ENCODE measurements at places on chromosomes 3 and 15.

DNA sequence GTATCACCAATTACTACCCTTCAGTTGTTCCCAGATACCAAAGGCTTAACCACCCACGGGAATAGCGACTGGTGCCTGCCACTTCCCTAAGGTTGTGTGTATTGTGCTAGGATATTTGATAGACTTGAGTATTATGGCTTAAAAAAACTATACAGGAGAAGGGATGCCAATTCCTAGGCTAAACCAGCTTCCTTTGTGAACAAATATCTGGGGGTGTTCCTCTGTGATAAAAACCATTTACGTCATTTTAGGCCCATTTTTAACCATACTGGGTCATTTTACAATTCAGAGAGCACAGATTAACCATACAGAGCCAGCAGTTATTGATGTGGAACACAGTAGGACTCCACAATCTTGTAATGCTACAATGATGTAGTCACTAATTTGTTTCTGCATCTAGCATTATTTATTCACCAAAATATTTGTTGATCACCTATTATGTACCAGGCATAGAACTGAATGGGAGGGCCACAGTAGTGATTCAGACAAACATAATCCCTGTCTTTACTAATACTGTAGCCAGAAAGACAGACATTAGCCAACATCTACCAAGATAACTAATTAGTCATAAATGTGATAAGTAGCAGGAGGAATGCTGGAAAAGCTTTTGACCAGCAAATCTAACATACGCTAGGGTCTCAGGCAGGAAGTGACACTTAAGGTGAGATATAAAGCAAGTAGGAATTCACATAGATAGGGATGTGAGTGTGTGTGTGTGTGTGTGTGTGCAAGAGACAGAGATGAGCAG lies 184.8 kb downstream of the MECOM start:
- DNase-seq = no peak

DNA sequence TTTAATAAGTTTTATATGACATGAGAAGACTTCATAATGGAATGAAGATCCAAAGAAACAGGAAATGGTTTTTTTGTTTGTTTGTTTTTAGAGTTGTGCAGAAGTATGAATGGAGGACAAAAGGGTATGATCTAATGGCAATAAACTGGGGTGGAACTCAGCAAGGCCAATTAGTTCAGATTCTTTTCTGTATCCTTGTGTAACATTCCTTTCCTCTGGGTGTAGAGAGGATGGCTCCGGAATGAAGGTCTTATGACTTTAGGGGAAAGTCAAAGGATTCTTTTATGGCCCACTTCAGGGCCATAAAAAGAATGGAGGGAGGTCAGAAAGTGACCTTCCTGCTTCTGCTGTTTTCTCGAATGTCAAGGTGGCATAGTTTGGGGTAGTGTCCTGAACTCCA lies 152.6 kb downstream of the DPH6 start:
- no peak for DNase-seq

DNA sequence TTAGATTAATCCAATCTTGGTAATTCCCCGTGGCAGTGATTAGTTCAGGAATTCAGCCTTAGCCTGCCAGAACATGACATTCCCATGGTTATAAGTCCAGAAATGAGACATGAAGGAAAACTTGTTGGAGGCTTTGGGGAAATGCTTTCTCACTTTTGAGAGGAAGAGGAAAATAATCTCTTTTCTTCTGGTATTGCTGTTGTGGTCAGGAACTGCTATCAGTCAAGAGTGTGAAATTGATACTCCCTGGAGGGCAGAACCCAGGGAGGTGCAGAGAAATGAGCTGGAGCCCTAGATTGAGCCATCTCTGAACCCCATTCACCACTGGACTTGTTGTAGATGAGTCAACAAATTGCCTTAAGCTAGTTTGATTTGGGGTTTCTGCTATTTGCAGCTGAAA lies 38.6 kb upstream of the APH1B start:
- DNase-seq = no peak

DNA sequence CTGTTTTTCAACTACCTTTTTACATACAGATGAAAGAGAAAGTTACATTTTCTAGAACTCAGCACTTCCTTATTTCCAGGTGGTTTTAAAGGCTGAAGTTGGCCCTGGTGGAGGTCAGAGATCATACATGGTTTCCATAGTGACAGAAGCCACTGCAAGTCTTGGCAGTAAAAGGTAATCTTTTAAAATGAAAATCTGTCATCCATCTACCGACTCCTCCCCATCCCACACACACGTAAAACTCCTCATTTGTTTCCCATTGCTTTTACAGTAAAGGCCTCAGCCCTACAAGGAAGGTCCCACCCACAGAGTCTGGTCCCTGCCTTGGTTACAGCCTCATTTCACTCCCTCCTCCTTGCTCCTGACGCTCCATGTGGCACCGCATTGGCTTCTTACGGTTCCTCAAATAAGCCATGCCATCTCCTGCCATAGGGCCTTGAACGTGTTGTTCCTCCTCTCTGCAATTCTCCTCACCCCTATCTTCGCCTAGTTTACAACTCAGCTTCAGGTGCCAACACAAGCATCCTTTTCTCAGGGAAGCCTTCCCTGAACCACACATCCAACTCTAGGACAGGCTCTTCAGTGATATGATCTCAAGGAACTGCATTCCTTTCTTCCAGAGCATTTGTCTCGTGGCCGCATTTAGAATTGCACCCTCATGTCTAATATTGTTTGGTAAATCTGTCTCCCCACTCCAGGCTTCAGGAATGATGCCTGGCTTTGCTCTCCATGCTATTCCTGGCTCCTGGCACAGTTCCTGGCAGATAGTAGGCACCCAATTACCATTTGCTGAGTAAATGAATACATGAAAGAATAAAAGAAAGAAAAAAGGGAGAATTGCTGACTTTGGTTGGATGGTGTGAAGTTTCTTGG lies 2.6 kb downstream of the CYP19A1 start:
- DNase-seq = no peak

DNA sequence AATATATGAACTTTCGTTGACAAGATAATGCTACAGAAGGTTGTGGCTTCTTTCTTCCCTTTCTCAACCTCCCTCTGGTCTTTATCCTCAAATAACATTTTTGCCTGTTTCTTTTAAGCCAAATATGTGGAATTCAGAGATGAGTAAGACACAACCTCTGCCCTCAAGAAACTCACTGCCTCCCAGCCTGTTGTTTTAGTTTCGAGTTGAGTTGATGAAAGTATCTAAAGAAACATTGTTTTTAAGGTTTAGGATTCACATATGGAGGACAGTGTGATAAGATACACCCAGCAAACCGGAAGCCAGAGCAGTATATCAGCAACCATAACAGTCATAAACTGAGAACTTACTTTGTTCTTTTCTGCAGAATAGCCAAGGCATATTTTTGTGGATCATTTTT lies 218.6 kb downstream of the THSD4 start:
- DNase-seq = no peak

DNA sequence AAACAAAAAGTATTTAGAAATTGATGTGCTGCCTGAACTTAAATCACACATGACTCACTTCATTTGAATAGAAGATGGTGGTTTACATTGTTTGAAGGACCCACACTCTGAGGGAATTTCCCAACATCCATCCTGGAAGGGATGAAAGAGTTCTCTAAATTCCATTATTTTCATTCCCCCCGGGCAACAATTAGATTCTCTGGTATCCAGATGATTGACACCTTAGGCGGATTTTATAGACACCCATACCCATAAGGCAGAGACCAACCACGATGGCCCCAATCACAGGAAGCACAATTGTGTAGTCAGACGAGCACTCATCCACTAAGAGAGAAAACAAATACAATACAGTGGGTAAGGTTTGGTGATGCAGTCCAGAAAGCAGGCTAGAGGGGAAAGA lies 24.6 kb upstream of the MCCC1 start:
- DNase-seq = no peak

GRCh38 chr3:128523591-128523990 lies 30.6 kb upstream of the GATA2 start:
- no peak for DNase-seq

DNA sequence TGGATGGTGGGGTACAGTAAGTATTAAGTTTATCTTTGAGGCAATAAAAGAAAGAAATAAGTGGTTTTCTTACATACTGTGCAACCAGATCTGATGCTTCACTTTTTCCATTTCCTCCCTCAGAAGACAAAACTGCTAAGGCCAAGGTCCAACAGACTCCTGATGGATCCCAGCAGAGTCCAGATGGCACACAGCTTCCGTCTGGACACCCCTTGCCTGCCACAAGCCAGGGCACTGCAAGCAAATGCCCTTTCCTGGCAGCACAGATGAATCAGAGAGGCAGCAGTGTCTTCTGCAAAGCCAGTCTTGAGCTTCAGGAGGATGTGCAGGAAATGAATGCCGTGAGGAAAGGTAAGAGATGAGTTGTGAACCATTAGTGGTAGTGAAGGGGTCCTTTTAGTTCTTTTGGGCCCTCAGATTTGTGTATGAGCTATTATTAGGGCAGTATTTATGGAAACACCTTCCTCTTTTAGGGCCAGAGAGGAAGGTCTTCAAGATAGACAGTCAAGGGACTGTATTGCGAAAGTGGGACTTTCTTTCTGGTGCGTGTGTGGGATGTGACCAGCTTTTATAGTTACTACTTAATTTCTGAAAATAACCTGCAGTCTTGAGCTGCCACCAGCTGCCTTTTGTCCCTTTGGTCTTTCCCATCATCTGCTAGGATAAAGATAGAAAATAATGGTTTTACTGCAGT lies 4.6 kb downstream of the ALAS1 start:
- DNase-seq = no peak

DNA sequence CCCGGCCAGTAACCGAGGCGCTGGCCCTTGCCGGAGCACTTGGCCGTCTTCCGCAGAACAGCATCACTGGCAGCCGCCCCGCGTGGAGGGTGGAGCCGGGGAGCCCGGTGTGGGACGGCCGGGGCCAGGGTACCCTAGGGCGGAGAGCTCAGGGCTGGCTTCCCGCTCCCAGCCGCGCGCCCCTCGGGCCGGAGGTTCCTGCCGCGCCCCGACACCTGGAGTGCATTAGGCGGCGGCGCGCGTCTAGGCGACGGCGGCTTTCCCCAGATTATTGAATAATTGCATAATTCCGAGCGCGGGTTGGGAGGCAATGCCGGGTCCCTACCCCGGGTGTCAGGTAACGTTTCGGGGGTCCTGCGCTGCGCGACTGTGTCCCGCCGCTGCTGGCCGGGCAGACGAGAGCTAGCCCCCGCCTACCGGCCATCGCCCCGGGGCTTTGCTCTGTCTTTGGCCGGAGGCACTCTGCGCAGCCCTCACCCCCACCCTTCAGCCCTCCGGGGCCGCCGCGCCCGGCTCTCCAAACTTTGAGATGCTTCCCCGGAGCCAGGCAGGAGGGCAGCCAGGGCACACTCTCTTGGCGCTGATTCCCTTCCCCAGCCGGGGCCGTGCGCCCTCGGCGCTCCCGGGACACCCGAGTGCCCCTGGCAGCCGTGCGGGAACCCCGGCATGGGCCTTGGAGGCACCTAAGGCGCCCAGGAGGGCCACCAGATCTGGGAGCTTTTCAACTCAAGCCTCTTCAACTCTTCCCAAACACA lies 749 bp downstream of the ITGA11 start:
- no peak for DNase-seq

- no peak for DNase-seq
Measured at GRCh38 chr3:186070996-186071395, 37.9 kb downstream of the ETV5 start.

GRCh38 chr3:174097686-174098085 lies 700.1 kb downstream of the NLGN1 start:
- no peak for DNase-seq

GRCh38 chr3:131762981-131763564 lies 260.3 kb upstream of the MRPL3 start:
- no peak for DNase-seq

DNA sequence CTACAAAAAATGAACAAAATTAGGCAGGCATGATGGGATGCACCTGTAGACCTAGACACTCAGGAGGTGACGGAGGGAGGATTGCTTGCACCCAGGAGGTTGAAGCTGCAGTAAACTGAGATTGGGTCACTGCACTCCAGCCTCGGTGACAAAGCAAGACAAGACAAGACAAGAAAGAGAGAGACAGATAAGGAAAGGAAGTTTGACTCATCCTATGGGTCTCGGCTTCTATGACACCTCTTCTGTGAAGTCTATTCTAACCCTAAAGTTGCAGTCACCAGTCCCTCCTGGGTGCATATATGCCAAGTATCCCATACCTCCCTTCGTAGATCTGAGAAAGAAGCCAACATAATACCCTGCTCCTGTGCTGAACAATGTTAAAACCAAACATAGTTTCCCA lies 7.9 kb upstream of the ZMAT3 start:
- no peak for DNase-seq

All from activated CD8-positive, alpha-beta memory T cell treated with anti-CD3 and anti-CD28 coated beads for 1 hour (primary cell).